ENCODE measurements at places on chromosomes 4 and X.

DNA sequence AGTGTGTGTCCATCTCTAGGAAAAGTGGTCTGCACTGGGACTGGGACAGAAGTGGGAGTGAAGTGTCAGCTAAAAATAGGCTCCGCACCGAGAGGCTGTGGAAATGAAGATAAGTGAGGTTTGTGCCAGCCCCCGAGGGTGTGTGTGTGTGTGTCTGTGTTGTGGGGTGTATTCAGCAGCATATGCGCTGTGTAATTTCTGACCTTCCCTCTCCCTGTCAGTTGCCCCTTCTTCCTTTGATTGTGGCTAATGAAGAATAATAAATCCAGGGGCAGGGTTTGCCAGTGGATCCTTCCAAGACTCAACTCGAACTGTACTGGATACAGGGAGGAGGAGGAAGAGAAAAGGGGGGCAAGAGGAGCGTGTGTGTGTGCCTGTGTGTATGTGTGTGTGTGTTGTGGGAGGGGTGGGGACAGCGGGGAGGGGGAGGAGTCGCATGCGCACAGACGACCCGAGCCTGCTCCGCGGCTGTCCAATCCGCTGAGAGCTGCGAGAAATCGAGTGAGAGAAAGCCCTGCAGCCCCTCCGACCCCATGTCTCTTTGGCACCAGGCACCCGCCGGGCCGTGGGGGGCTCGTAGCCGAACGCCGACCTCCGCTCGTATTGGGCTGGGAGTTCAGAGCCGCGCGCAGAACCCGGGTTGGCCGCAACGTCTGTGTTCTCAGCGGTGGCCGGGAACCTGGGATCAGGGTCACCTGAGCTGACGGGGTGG is 916 bp upstream of the POU4F2 start:
- no peak for DNase-seq

DNA sequence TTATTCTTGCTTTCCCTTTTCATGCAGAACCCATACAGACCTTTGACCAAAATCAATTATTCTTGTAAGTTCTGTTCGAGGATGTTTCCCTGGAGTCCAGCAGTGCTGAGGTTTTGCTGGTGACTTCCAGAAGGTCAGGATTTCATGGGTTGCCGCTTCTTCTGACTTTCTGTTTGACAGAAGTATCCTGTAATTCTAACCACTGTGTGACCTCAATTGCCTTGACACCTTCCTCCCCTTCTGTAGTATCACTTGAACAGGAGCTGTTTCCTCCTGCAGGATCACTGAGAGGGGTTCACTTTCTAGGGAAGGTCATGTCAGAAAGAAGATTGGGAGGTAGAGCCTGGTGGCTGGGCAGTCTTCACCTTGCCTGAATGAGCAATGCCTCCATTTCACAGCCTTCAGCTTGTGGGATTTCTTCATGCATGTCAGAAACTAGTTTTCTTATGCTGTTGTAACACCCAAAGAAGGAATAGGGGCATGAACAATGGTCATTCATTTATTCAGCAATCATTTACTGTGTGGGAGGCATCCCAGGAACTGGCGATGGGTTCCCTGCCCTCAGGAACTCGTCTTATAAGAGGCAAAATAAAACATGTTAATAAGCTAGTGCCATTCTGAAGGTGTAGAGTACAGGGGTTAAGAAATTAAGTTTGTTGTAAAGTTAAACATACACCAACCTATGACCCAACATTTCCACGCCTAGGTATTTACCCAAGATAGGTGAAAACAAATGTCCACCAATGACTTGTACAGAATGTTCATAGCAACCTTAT is 205.9 kb downstream of the SOWAHB start:
- no peak for DNase-seq

DNA sequence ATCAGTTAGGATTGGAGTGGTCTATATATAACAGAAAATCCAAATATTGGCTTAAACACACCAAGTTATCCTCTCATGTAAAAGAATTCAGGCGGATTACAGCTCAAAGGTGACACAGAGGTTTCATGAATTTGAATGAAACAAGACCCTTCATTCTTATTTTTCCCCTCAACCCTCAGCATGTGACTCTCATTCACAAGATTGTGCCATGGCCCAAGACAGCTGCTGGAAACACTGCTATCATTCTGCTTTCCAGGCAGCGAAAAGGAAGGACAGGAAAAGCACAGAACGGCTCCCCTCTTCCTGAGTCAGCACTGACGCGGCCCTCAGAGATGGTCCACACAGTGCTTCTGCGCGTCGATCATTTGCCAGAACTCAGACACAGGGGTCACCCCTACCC is 891.0 kb upstream of the FRG1 start:
- no peak for DNase-seq

DNA sequence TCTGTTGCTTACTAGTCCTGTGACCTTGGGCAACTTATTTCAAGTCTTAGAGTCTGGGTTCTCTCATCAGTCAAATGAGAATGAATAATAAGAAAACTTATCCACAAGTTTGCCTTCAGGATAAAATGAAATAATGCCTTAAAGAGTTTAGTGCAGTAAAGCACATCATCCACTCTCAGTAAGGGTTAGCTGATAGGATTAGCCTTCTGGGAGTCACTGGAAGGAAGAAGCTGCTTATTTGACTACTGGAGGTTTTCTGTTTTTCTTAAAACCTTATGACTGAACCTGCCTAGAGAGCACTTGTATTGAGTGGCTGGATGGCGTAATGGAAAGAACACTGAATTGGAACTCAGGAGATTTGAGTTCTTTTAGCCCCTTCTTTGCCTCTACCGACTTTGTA is 1.8 kb downstream of the RNF128 start:
- no peak for DNase-seq

- no peak for DNase-seq
Observed at GRCh38 chr4:87555773-87556619, 26.8 kb upstream of the SPARCL1 start.

Measured in stimulated activated CD8-positive, alpha-beta memory T cell treated with anti-CD3 and anti-CD28 coated beads, Interleukin-15, amount 100 ng/mL, for 1 hour (primary cell).